Stimulated activated CD8-positive, alpha-beta memory T cell treated with anti-CD3 and anti-CD28 coated beads, Interleukin-7, amount 100 ng/mL, for 48 hours (primary cell): ENCODE measurements at places on chromosomes 1 and 21.

DNA sequence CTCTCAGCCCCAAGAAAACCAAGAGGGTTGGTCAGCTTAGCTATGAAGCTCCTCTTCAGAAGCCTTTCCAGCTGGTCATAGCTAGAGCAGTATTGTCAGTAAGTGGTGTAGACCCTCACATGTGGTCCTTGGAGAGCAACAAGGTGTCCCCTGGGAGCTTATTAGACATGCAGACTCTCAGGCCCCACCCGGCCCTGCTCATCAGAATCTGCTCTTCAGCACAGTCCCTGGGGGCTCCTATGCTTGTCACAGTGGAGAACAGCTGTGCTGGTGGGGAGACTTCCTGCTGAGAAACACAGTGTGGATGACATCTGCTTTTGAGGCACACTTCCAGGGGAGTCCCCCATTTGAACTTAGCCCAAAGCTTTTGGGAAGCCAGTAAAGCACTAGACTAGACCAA is 21.9 kb upstream of the NEK2 start:
- no peak for DNase-seq

GRCh38 chr1:165828103-165828668 is 772 bp downstream of the UCK2 start:
- peak; percentile 20 for DNase-seq

DNA sequence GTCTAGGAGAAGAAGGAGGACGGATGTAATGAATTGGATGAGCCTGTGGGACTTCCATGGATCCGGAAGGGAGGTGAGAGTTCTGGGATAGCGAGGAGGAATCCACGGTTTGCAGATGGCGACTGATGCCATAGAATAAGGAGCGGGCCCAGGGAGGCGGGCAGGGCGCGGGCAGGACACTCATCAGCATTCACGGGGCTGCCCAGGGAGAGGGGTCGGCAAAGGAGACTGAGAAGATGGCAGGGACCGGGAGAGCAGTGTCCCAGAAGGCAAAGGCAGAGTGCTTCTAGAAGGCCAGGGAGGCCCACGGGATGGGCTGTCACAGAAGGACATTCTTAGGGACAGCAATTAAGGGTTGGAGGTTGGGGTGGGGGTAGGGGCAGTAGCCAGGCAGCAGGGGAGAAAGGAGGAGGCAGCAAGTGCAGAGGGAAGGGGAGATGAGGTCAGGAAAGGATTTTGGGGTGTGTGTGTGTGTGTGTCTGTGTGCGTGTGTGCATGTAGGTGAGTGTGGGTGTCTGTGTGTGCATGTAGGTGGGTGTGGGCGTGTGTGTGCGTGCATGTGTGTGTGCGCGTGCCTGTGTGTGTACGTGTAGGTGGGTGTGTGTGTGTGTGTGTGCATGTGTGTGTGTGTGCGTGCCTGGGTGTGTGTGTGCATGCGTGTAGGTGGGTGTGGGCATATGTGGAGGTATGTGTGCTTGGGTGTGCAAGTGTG is 1.1 kb upstream of the COL8A2 start:
- DNase-seq = no peak

GRCh38 chr1:47783638-47784496 is 213.3 kb downstream of the TRABD2B start:
- no peak for DNase-seq

DNA sequence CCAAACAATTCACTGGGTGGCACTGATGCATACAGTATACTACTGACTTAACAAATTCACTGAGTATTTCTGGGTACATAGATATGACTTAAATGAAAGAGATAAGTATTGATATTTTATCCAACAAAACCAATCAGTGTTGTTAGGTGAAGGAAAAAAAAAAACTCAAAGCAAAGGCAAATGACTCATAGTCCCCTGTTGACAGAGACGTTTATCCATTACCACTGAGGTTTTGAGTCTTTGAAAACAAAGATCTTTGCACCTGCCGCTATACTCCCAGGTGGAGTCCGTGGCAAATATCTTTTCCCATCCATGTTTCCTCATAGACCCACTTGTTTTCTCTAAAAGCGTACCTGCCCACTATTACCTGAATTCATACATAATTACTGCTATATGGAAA is 18.4 kb downstream of the DYNLT5 start:
- DNase-seq = no peak
